Fibroblast of gingiva (primary cell): ENCODE measurements at places on chromosomes 16 and 17.

GRCh38 chr17:9037736-9038135, 16.4 kb downstream of the NTN1 start:
- no peak for DNase-seq

GRCh38 chr17:61453566-61454380, 1.6 kb downstream of the TBX4 start:
- no peak for DNase-seq

DNA sequence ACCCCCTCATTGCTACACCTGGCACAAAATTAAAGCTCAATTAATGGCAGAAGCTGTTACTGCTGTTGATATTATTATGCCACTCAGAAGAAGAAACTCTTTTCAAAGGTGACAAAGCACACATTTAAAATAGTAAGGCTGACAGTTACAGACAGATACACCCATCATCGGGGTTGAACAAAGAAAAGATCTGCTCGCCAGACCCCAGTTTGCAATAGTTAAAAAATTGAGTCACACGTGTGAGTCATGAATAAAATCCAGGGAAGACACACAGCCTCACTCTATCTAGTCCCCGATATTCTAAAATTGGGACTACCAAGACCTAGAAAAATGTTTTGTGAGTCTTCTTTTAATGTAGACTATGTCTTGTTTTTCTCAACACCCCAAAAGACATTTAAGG, 330.0 kb upstream of the SOX9 start:
- DNase-seq = no peak

- peak; percentile 2 for DNase-seq
Measured at GRCh38 chr16:48188449-48189102, 32.8 kb upstream of the ABCC12 start.

- no peak for DNase-seq
Measured at GRCh38 chr17:62134397-62134796, 69.3 kb upstream of the MED13 start.

DNA sequence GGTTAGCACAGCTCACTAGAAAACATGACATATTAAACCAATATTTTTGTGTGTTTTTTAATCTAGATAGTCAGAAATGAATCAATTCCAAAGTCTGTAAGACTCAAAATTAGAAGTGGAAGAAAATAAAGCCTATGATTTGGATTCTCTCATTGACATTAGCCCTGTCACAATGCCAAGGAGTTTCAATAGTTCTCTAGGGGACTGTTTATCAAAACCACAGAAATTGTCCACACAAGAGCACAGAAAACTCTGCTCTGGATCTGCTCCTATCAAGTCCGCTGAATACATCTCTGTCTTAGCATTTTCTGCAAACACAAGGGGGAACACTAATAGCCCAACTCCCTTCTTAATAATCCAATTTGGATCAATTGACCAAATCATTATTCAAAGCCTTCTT, 152.0 kb downstream of the HS3ST3B1 start:
- no peak for DNase-seq

- no peak for DNase-seq
Measured at GRCh38 chr17:66450008-66450851, 147.8 kb downstream of the PRKCA start.

DNA sequence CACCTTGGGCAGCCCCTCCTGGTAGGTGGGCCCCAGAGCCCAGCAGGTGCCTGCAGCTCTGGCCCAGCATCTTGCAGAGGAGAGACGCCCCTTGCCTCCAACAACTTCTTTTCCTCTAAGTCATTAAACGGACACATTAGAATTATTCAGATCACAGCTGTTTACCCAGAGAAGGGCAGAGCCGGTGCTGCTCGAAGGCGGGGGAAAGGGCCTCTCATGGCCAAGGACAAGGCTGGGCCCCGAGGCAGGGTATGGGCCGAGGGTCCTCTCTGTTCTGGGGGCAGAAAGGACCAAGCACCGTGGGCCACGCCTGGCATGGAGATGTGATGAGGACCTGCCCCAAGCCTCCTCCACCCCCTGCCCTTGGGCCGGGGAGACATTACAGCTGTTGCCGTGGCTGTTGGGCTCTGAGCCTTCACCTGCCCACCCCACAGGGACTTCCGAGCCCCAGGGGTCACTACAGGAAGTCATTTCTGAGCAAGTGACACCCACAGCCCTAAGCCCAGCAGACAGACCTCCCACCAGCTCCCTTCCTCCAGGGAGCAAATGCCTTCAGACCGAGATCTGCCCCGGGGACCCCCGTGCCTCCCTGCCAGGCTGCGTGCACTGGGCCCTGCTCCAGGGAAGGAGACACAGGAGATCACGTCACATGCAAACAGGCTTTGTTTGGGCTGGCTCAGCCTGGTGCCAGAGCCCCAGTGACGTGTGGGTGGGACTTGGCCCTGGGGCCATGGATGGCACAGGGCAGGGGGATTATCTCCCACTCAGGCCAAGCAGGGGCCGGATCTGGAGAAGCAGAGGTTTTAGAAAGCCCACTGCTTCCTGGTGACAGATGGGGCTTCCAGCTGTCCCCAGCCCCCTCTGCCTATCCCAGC, 699 bp upstream of the PVALEF start:
- DNase-seq = no peak

DNA sequence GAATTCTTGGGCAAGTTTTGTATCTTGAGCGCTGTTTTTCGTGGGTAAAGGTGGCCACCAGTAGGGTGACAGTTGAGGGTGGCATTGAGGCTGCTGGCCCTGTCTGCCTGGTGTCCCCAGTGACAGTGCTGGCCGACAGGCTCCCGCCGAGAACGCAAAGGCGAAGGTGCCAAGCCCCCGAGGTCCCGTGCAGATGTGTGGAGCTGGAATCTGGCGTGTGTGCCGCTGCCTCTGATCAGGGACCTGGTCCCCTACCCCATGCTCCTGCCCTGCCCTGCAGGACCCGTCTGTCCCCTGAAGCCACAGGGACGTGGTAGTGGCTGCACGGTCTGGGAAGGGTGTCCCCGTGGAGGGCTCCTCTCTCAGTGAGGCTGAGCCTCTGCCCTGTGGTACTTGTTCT, 3.5 kb downstream of the UBE2I start:
- no peak for DNase-seq

DNA sequence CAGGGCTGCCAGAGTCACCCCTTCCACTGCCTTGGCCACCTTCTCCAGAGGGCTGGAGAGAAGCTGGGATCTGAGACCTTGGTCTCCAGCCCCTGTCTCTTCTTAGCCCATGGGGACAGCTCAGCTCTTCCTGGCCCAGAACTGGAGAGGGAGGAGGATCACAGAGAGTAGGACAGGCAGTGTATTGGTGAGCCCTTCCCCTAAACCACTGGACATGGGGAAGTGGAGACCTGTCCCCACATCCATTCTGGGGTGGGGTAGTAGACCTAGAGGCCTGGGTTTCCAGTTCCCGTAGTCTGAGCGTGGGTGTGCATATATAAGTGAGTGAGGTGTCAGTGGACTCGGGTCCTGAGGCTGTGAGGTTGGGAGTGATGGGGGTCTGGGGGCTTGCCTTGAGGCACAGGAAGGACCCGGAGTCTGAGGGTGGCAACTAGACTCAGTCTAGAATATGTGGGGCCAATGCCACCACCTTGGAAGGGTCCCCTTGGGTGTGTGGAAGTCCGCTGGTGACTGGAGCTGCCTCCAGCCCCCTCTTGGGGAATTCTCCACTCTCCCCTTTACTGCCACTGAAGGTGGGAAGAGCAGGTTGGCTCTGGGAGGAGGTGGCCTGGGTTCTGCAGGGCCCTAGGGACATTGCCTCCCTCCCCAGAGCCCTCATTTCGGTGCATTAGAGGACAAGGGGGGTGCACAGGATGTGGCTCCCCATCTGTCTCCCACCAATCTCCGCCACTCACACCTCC, 19.9 kb downstream of the GJD3 start:
- DNase-seq = no peak

DNA sequence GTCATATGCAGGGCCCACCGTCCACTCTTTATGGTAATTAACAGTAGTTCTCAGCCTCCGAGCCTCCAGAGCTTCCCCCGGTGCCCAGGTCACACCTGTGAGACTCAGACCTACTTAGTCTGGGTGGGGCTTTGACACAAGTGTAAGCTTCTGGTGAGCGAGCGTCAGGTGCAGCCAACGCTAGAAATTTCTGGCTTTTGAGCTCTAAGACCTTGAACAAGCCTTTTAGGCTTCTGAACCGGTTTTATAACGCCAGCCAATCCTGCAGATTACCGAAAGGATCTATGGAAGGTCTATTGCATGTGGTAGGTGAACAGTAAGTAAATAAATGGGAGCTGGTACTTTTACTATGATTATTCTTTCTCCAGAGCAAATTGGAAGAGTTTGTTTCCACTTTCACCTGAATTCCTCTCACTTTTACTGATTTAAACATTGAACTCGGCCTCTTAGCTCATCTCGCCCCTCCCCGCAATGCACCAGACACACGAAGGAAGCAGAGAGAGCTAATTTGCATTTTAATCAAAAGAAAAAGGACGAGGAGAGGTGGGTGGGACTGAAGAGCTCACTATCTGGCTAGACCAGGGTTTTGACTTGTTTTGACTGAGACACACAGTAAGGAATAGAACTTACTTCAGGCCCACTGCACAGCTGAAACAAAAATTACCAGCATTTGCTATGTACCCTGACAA, 47.1 kb downstream of the ABAT start:
- DNase-seq = no peak

DNA sequence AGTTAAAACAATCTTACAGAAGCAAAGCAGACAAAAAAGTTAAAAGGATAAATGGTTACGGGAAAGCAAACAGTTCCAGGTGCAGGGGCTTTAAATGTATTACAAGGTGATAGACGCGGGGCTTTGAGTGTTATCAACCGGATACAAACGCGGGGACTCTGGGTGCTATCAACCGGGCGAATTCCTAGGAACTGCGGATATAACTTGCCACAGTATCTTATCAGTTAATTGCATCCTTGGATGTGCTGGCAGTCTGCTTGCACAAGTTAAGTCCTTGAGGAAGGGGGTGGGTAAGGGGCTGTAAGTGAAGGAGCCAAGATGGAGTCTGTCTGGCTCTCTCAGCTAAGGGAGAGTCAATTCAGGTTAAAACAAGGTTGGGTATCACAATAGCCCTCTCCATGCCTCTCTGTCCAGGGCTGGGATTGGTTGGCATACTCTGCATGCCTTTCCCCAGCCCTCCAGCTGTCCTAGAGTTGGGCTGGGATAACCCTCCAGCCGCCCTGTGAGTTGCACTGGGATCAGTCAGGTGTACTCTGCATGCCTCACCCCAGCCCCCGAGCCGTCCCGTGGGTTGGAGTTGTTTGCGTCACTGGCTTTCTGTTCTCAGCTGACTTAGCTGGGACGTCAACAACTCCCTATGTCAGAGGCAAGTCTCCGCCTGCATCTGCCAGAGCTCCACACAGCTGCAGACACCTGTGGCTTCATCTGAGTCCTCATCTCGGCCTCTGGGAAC, 40.9 kb downstream of the TMEM235 start:
- DNase-seq = no peak

DNA sequence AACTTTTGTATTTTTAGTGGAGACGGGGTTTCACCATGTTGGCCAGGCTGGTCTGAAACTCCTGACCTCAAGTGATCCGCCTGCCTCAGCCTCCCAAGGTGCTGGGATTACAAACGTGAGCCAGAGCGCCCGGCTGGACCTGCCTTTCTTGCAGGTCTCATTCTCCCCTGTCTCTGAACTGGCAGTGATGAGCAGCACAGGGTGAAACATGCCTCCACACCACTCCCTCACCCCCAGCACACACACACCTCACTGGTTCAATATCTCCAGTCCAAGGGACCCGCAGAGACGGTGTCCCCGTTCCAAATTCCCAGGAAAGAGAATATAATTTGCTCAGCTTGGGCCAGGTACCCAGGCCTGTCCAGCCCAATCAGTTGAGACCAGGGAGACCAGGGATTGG, 23.3 kb downstream of the SLC5A11 start:
- DNase-seq = no peak

DNA sequence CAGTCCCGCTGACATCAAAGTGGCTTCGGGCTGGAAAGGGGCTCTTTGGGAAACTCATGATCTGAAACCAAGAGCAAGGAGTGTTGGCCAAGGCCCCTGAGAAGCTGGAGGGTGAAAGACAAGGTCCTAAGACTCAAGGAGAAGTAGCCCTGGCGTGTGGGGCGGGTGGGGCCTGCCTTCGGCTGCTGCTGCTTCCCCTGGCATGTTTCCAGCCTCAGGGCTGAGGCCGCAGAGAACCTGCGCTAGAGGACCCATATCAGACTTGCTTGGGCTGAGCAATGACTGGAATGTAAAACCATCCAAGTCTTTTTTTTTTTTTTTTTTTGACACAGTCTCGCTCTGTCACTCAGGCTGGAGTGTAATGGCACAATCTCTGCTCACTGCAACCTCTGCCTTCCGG, 67.5 kb upstream of the GCSH start:
- DNase-seq = no peak

DNA sequence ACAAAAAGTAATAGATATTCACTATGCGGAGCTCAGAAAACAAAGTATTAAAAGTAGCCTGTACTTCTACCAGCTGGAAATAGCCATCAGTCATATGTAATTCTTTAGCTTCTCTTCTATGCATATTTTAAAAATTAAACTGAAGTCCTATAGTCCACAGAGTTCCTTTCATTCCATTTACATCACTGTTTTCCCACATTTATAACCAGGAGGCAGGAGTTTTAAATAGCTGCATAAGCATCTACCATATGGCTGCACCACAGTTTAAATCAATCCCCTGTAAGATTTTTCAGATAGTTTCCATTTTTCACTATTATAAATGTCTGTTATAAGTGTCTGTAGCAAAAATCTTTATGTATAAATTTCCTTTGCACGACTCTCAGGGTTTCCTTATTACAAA, 45.1 kb downstream of the ZFHX3 start:
- DNase-seq = no peak

DNA sequence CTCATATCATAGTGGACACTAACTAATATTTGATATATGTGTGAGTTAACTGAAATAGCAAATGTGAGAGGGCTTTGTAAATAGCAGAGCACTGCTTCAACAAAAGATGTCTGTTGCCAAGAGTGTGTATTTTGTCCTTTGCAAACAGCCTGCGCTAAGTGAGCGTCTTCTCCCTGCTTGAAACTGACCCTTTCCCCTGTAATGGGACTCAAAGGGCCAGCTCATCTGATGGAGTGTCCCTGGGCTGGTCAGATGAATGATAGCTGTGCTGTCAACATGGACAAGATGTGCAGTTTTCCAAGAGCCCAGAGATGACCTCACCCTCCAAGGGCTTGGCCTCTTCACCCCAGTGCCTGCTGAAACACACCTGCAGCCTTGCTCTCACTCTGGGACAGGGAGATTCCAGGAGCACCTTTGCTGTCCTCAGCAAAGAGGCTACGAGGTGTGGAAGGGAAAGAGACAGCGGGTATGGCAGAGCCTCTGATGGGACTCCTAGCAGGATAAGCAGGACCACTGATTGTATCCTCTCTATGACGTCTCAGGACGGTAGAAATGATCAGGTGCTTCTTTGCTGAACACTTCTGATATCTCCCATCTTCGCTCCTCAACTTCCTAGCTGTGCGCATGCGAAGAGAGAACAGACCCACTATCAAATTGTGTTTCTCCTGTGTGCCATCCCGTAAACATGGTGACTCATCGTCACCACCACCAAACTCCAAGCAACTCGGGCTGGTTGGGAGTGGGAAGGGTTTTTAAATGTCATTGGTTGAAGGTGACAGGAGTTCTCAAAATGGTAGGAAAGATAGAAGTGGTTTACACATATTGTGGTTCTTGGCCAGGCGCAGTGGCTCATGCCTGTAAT, 35.8 kb upstream of the TBX2 start:
- DNase-seq = no peak

- no peak for DNase-seq
Measured at GRCh38 chr16:49516382-49517036, 142.9 kb downstream of the C16orf78 start.
